Naive B cell (primary cell): ENCODE measurements at places on chromosomes 7 and 10. TPM values are rescaled to one million over a fixed set of nuclear protein-coding genes. Genes with fewer than 3 reads are reported as not detected.
A peak's percentile ranks its signal among the peaks of the same experiment; 100 is the strongest.

Gene COG5
- 19.3 TPM for polyA plus RNA-seq

Gene PLXNA4
- polyA plus RNA-seq = not detected

- DNase-seq = no peak
- H3K4me1 ChIP-seq = no peaks in the 10 kb centered on the region
- no peaks in the 10 kb centered on the region for H3K36me3 ChIP-seq
- no peak overlapping the region for H3K27ac ChIP-seq
- no peaks in the 10 kb centered on the region for H3K27me3 ChIP-seq
Measured at GRCh38 chr7:80781146-80781545, 137.7 kb downstream of the SEMA3C start.

DNA sequence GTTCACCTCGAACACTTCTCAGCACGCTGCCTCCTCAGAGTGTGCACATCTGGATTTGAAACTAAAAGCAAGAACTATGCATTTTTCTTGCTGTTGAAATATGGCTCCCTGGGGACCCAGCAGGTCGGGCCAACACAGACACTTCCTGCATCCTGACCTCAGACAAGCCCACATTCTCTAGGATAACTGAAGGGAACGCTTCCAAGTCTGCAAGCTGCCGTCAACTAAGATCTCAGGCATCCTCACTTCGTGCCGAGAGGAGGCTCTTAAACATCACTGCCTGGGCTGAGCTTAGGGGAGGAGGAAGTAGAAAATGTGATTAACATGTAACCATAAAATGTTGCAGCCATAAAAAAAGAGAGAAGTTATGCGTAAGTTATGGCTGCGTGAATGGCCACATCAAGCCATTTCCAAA lies 65.5 kb downstream of the PYROXD2 start:
- H3K27ac ChIP-seq = peak overlapping the region; percentile 16
- peak; percentile 53 for DNase-seq
- no peaks in the 10 kb centered on the region for H3K36me3 ChIP-seq
- peak overlapping the region; percentile 79 for H3K4me3 ChIP-seq
- peaks cover 10% of the 10 kb centered on the region for H3K27me3 ChIP-seq
